Activated gamma-delta T cell treated with anti-CD3 and anti-CD28 coated beads, Interleukin-2, amount 50 U/mL, for 16 hours (primary cell): ENCODE measurements at places on chromosomes 3 and 15.

- DNase-seq: no peak
These were observed 166.2 kb upstream of the TBC1D5 start for GRCh38 chr3:17908399-17909191.

DNA sequence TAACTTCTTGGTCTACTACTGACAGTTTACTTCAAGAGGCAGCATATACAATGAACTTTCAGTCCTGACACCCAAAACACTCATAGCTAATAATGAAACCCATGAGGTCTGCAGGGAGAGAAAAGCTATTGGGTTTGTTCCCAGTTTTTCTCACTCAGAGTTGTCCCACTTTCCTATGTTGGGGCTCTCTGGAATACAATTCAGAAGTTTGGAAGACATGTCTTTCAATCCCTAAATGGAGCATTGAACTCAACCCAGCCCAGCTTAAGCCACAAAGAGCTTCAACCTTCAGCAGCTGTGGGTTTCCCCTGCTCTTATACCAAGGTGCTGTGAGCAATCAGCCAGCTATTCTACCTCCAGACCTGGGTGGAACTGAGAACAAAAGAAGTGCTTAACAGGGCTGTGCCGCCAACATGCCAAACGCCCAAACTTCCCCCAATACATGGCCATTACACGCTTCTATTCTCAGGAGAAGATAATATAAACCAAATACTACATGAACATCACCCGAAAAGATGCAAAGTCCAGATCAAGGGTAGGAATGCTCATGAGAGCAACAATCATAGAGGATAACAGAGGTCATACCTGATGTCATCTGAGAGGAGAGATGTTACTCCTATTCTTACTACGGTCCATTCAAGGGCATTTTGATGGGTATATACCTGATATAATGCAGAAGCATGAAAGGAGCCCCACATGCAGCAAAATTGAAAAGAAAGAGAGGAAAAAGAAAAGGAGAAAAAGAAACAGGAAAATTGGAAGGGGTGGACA lies 131.2 kb upstream of the TGFBR2 start:
- no peak for DNase-seq

DNA sequence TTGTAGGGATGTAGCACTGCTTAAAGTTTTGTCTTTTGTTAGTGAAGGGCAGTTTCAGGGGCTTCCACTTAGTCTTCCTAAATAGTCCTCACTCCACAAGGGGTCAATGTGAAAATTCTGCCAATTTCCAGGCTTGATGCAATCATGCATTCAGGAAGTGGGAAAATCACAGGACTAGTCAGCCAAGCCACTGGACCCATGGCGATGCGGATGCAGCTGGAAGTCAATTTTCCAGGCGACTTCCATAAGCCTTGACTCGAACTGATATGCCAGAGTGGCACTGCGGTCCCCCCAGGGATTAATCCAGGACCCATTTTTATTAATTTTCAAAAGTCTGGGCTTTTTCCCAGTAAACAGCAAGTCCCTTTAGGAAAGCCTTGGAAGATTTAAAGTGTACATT lies 26.1 kb downstream of the GBE1 start:
- no peak for DNase-seq

- DNase-seq: no peak
These were observed 4.6 kb downstream of the CAPN3 start for GRCh38 chr15:42363942-42364341.

GRCh38 chr3:72011485-72011884 lies 226.5 kb upstream of the PROK2 start:
- DNase-seq: no peak
